ENCODE measurements at places on chromosomes 16 and 17.

GRCh38 chr17:14211801-14212200 is 24.9 kb downstream of the CDRT15 start:
- DNase-seq, result no peak

DNA sequence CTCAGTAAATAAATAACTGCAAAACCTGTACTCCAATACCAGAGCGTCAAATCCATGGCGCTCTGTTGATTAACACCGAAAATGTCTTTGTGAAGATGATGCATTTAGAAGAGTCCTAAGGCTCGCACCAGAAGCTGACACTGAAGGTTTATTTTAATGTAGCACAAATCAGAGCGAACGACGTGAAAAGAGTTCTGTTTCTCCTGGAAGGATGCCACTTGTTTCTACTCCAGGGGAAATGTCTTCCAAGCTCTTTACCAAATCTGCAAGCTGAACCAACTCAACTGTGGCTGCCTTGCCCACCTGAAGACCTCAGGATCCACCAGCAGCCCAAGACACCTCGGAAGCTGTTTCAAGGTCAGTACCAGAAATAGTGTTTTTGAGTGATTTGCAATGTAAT is 194.4 kb upstream of the MAF start:
- DNase-seq, result no peak

DNA sequence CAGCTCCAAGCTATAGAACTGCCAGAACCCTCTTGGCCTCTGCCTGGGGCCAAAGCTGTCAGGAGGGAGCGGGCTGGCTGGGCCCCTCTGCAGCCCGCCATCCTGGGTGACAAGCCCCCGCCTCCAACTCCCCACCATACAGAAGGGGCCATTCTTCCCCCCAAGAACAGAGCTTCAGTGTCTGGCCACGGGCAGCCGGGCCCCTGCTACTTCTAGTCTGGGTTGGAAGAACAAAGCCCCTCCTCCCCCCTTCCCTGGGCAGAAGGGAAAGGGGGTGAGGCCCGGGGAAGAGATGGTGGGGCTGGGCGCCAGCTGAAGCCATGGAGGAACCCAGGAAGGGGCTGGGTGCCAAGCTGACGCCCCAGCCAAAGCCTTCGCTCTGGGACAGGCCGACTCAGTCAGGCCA is 9.0 kb downstream of the NAT9 start:
- no peak for DNase-seq

GRCh38 chr17:58694826-58695225 is 2.4 kb downstream of the RAD51C start:
- no peak for DNase-seq

DNA sequence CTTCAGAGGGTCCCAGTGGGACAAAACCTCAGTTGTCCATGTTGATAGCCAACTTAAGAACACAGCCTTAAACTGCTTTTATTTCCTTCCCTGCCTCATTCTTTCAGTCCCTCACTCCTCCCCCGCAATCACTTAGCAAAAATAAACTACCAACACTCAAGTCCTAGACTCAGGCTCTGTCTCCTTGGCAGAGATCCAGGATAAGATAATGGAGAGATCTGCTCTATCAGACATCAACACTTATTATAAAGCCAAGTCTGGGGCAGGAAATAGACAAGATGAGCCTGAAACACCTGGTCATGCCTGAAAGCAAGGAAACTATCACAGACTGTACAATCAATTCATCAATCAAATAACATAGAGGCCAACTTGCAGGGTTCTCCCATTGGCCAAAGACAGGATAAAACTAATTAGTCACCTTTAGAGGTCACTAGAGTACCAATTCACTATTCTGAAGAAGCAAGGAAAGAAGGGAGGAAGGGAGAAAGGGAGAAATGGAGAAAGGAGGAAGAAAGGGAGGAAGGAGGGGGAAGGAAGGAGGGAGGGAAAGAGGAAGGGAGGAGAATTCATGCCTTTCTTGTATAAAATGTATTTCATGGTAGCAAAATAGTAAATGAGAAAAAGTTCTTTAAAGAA is 15.7 kb downstream of the HYDIN start:
- DNase-seq, result no peak

DNA sequence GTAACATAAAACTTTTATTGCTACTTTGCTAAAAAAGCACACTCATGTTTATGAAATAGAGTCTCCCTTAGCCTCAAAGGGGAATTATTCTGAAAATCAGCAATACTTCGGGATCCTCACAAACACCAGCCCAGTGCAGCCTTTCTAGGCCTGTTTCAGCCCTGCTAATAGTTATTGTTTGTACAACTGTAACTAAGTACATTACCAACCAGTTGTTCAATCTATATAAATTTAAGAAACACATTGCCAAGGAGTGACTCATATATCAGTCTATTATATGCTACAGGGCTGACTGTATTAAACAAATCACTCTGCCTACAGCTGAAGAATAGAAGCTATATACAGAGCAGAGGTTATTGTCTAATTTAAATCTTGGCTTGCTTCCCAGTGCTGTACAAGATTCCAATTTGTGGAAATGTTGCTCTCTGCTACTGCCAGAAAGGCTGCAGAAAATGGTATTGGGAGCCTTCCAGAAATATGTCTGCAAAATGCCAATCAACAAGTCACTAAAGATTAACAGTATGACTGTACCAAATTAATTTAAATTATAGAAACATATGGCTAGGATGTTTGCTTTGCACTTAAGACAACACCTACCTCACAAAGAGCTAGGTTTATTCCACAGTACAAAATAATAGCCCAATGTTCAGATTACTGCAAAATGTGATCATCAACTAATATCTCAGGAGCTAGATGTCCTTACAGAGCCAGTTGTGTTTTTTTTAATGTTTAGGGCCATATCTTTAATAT is 49.7 kb downstream of the TOX3 start:
- no peak for DNase-seq

- no peak for DNase-seq
Observed at GRCh38 chr17:42182927-42183734, 2.1 kb downstream of the HCRT start.

DNA sequence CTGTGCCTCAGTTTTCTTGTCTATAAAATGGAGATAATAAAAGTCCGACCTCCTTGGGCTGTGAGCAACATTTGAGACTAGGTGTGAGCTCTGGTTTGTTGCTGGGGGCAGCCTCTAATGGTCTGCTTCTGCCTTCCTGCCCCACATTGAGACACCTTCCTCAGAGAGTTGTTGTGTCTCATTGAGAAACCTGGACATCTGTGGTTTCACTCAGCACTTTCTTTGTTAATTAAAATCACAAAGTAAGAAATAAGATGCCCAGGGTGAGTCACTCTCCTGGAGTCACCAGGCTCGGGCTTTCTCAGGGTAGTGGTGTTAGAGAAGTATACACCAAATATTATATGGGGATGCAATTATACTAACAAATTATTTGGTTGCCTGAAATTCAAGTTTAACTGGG is 389.2 kb upstream of the SALL1 start:
- DNase-seq, result no peak

DNA sequence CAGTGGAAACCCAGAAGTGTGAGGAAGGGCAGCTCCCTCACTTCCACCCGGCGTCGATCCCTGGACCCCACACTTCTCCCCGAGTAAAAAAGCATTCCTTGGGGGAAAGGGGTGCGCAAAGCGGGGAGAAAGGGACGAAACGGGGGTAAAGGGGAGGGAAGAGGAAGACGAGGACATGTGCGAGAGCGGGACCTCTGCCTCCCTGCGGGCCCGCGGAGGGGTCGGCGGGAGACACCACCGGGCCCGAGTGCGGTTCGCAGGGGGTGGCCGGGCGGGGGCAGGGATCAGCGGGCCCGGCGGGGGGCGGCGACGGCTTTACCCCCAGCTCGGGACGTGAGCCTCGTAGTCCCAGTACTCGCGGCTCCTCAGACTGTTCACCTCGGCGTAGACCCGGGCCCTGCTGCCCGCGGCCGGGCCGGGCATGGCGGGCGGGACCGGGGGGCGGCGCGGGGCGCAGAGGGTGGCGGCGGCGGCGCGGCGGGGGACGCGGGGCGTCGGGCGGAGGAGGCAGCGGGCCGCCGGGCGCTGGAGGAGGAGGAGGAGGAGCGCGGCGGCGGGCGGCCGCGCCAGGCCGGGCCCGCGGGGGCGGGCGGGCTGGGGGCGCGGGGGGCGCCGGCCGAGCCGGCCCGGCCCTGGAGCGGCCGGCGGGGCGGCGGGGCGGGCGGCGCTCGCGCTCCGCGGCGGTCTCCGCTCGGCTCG is 443 bp downstream of the CSNK2A2 start:
- no peak for DNase-seq
